Trophoblast cell (in vitro differentiated cells and primary cell): ENCODE measurements at places on chromosomes 12 and 14.

- DNase-seq, result no peak
Measured at GRCh38 chr12:89538897-89539296, 13.1 kb upstream of the POC1B start.

DNA sequence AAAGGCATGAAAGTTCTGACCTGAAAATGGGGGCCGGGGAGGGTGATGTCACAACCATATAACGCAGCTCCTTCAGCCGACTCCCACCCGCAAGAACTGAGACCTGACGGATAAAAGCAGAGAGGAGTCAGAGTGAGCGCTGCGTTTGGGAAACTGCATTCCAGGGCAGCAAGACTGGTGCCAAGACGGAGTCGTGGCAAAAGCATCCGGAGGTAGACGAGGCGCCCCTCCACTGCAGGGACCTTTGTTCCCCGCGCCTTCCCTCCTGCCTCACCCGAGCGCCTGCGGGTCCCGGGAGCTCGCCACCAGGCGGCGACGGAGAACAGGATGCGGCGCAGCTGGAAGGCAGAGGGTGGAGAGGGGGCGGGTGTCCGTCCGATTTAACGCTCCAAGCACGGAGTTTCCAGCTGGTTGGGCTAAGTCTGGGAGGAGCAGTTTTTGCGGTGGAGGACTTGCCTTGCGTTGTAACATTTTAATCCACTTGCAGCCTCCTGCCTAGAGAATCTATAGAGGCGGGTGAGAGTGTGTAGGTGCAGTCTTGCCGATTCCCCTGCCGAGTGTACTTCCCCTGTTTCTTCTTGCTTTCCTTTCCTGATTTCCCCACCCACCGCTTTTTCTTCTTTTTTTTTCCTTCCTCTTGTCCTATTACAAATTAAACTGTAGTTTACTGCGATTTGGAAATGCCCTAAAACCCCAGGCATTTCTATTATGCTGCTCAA, 1.2 kb upstream of the CPNE8 start:
- peak; percentile 84 for DNase-seq

GRCh38 chr12:115840159-115840558, 437.3 kb downstream of the MED13L start:
- peak; percentile 69 for DNase-seq

DNA sequence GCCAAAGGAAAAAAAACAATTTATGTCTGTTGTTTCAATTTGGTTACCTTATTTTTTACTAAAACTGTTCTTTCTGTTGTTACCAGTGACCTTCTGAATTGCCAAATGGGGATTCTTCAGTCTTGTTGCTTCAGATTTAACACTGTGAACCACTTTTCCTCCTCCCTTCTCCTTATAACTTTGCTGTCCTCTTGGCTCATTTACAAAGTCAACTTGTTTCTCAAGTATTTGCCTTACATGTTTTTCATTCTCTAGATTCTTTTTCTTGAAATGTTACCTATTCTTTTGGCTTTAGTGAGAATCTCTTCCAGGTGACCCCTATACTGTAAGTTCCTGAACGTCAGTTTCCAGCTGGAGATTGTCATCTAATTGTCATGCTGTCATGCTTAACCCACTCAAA, 19.4 kb downstream of the FUT8 start:
- DNase-seq, result peak; percentile 83

DNA sequence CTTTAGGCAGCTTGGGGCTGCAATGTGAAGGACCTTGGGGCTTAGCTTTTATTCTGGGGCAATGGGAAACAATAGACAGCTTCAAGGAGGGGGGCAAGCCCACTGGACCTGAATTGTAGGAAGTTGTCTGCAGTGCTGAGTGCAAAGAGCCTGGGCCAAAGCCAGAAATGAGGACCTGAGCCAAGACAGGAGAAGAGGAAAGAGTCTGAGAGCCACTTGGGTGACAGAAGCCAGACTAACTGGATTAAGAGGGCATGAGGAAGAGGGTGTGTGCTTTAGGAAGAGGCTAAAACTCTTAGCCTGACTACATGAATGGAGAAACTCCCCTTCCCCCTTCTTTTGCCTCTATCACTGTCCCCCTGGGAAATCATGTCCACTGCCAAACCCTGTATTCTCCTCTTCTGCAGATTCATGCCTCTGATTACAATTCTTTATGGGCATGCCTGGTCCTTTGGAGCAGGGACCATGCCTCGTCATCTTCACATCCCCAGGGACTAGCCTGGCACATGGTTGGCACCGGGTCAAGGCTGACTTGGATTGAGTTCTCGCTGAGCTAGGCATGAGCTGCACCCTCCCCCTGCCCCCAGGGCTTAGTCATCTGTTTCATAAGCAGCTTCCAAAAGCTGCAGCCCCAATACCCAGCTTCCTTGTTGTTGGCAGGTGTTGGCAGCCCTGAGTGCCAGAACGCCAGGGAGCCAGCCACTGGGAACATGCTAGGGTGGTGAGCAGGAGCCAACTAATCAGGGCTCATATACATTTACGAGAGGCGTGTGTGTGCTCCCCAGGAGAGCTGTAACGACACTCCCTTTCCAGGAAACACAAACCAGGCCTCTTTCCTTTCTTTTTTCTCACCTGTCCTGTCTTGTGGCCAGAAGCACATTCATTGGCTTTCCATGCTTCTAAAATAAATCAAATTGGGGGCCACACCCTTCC, 27.7 kb upstream of the JDP2 start:
- peak; percentile 17 for DNase-seq

GRCh38 chr14:61184112-61184511, 97.0 kb downstream of the TMEM30B start:
- no peak for DNase-seq

- DNase-seq, result no peak
Measured at GRCh38 chr12:131723532-131723931, 12.6 kb downstream of the SFSWAP start.
